Activated CD4-positive, alpha-beta T cell treated with anti-CD3 and anti-CD28 coated beads, Interleukin-10, Interleukin-2, amounts not matched to agents 100 ng/mL and 50 ng/mL, durations not matched to agents 16 hours and 8 hours (primary cell): ENCODE measurements at places on chromosomes 6 and 20.

- peak; percentile 32 for DNase-seq
These were observed 54.7 kb downstream of the GFOD1 start for GRCh38 chr6:13432526-13433184.

DNA sequence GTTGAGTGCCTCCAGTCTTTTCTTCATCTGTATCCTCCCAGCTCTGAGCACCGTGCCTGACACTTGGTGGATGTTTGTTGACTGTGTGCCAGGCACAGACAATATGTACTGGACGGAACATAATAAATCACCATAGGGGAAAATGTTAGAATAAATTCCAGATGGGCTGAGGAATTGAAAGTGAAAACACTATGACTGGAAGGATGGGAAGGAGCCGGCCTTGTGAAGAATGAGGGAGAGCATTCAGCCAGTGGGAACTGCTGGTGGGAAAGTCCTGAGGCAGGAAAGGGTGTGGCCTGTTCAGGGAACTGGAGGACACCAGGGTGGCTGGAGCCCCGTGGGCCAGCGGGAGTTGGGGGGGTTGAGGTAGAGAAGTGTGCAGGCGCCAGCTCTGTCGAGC, 75.4 kb downstream of the MTHFD1L start:
- no peak for DNase-seq

GRCh38 chr6:163943607-163944385, 529.3 kb downstream of the QKI start:
- DNase-seq, result no peak

DNA sequence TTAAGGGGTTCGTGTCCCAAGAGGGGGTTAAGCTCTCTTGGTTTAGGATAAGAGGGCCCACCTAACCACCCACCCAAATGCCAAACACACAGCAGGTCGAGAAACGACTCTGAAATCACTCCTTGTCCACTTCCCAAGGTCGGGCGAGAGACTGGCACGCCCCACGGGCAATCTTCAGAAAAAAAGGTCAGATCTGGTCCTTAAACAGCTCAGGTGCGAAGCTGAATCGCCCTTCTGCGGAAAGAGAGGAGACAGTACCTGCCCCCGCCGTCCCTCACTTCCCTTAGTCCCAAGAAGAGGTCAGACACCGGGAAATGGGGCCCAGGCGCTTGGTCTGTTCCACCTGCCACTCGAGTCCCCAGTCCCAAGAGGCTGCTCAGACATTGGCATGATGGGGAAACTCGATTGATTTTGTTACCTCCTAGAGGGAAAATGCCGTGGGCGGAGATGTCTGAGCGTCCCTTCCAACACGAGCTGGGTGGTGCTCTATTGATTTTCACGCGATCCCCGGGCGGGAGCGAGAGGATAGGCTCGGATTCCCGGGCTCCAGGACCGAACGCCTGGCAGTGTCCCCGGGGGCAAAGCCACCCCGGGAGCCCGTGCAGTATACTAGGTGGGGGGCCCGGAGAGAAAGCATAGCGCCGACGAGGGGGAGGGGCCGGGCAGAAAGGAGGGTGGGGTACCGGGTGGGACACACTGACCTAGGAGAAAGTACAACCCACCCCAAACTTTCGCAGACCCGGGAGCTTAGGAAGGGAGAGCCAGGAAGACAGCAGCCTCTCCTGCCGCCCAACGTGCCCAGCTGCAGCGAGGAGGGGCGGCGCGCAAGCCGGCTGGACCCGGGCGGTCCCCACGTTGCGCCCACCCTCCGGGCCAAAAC, 1.1 kb upstream of the SAMD5 start:
- no peak for DNase-seq

- no peak for DNase-seq
These were observed 8.9 kb downstream of the CYP21A2 start for GRCh38 chr6:32047084-32047478.
